Stimulated activated CD8-positive, alpha-beta memory T cell treated with anti-CD3 and anti-CD28 coated beads, Interleukin-15, amount 100 ng/mL, for 48 hours (primary cell): ENCODE measurements at places on chromosomes 13 and 19.

GRCh38 chr13:49569993-49570689 is 15.2 kb downstream of the RCBTB1 start:
- no peak for DNase-seq

GRCh38 chr13:79227418-79227817 is 178.6 kb downstream of the RBM26 start:
- no peak for DNase-seq

- DNase-seq, result no peak
Measured at GRCh38 chr13:105607426-105607825, 928.0 kb downstream of the EFNB2 start.

GRCh38 chr19:3565139-3565538 is 7.6 kb upstream of the HMG20B start:
- no peak for DNase-seq

GRCh38 chr19:46946611-46947238 is 72.9 kb upstream of the NPAS1 start:
- DNase-seq, result no peak

DNA sequence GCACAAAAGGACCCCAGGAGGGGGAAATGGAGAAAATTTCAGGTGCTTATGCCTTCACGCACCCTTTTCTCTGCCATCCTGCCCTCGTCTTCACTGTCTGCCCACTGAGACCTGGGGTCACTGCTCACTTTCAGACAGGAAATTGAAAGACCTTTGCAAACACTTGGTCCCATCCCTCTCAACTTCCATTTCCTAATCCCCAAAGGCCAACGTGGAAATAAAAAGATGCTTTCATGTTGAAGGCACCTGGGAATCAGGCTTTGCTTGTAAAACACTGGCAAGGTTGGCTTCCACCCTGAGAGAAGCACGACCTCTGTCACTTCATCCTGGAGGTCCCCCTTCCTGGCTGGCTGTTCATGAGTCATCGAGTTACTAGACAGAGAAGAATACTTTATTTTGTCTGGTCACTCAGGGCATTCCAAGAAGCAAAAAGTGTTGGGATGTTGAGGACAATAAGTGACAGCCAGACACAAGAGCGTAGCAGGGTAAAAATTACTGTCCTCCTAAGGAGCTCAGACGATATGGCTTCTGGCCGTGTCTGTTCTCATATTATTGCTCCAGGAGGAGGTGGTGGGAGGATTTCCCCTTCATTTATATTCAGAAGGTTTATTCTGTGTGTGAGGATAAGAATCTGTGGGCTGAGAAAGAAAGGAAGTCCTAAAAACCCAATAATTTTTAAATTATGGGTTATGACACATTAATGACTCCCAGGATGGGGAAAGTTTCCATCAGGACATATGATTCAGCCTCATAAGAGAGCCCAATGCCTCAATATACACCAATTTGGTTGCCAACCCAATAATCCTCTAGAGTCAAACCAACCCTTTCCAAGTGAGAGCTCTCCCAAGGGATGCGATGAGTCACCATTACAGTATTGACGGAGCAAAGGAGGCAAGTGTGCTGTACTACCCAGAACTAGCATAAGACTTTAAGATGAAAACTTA is 409.0 kb downstream of the COG6 start:
- no peak for DNase-seq

GRCh38 chr13:108425056-108425455 is 155.5 kb downstream of the TNFSF13B start:
- no peak for DNase-seq

DNA sequence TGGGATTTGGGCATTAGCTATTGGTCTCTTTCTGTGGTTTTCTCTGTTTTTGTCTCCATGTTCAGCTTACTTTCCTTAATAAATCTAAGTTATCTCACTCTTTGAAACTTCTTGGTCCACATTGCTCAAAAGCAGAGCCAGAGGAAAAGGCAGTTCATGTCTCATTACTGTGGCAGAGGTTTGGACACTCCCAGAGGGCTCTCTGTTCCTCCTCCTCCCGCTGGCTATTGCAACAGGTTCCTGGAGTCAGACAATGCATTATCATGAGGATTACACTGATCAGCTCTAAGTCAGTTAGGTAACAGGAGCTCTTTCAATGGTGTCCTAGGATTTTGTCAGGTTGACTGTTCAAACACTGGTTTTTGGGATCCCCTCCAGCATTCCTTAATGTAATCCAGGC is 298.8 kb downstream of the NDFIP2 start:
- no peak for DNase-seq

DNA sequence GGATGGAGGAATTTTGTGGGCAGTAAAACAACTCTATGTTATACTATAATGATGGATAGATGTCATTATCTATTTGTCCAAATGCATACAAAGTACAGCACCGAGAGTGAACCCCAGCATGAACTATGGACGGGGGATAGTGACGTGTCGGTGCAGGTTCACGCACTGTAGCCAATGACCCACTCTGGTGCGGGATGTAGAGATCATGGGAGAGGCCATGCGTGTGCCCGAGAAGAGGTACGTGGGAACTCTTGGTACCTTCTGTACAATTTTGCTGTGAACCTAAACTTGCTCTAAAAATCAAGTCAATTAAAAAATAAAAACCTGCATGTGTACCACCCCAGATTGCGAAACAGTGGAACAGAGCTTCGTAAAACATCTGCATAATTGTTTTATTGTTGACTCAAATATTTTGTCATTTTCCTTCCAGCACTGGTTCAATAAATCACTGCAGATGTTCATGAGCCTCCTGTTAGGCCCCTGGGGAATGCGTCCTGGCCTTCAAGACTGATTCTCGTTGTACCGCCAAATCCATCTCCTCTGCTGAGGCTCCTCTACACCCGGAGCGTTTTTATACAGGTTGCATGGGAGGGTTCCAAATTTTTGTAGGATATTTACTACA is 30.9 kb downstream of the COL4A1 start:
- no peak for DNase-seq

GRCh38 chr19:45601115-45601514 is 897 bp downstream of the GPR4 start:
- DNase-seq, result no peak

- DNase-seq, result no peak
Measured at GRCh38 chr13:21849323-21849722, 178.4 kb downstream of the FGF9 start.

DNA sequence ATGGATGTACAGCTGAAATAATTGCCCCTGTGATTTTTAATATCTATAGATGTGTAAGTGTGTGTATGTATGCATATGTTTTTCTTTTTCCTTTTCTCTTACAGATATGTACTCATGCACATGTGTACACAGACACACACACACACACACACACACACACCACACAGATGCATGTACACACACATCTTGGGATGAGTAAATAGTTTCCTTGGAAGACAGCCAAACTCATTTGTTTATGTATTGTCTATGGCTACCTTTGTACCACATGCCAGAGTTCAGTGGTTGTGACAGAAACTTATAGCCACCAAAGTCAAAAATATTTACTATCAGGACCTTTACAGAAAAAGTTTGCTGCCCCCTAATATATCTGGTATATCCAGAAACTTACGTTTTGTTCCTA is 192.6 kb downstream of the MAB21L1 start:
- DNase-seq, result no peak
